ENCODE measurements at places on chromosomes 11 and 22.
A peak's percentile ranks its signal among the peaks of the same experiment; 100 is the strongest.

GRCh38 chr11:66181632-66182315 lies 86.7 kb upstream of the RAB1B start:
- DNase-seq, result no peak

GRCh38 chr11:96486890-96487611 lies 97.2 kb downstream of the JRKL start:
- peak; percentile 11 for DNase-seq

- DNase-seq, result no peak
Measured at GRCh38 chr11:108565653-108566052, 27.9 kb downstream of the EXPH5 start.

GRCh38 chr11:78666675-78667160 lies 92.1 kb upstream of the NARS2 start:
- peak; percentile 53 for DNase-seq

DNA sequence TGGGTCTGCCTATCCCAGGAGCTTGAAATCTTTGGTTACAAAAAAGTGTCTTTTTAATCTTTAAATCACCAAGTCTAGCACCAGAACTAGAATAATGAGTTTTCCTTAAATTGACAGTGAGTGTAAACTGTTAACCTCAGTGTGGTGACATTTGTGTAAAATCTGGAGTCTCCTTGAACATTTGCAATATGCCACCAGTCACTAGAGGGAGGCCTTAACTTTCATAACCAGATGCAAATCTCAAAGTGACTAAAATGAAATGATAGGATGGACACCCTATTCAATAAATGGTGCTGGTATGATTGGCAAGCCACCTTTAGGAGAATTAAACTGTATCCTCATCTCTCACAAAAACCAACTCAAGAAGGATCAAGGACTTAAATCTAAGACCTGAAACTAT lies 8.3 kb upstream of the SCGB1D2 start:
- DNase-seq, result no peak

DNA sequence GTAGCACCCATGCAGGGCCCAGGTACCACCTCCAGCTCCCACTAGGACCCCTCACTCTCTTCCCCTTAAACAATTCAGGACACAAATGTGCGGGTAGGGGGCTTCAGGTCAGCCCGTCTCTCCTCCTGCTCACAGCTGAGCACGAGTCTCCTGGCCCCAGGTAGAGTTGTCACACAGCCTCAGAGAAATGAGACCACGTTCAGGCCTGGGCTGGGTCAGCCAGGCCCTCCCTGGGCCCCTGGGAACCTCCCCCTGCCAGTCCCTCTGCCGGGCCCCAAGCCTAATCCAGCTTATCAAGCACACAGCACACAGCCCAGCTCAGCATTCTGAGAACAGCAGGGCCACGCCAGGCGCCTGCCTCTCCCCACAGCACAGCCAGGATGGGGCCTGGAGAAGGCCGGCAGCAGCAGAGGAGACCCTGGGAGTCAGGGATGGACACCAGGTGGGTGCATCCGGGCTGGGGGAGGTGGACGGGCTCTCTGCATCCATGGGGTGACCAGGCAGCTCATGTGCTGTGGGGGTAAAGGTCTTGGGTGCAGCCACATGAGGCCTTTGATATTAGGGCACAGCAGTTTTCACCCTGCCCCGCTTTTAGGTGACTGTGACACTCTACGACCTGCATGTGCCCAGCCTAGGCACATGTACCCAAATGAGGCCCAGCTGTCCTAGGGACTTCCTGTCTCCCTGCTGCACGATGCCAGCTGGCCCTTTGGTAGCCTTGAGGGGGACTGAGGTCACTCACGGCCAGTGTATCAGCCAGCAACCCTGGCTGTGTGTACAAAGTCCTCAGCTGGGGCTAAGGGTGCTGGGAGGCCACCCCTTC lies 87.0 kb downstream of the MORC2 start:
- DNase-seq, result no peak

- DNase-seq, result no peak
Measured at GRCh38 chr11:27381238-27381666, 18.2 kb upstream of the CCDC34 start.

- DNase-seq, result no peak
Measured at GRCh38 chr11:130782361-130783222, 133.7 kb downstream of the SNX19 start.

Data from MG63 (cell line).